ENCODE measurements at places on chromosomes 4 and X.
A peak's percentile ranks its signal among the peaks of the same experiment; 100 is the strongest.

GRCh38 chrX:71269801-71270395, 13.5 kb upstream of the NONO start:
- H3K4me3 ChIP-seq, result no peak overlapping the region
- no peaks in the 10 kb centered on the region for H3K27me3 ChIP-seq
- no peaks in the 10 kb centered on the region for H3K4me1 ChIP-seq
- DNase-seq, result no peak
- no peaks in the 10 kb centered on the region for H3K36me3 ChIP-seq

- peak within 1 kb of the TSS; percentile 11 for H3K4me3 ChIP-seq
- no peaks in the 10 kb centered on the region for H3K36me3 ChIP-seq
- no peaks in the 10 kb centered on the region for H3K27me3 ChIP-seq
- peak; percentile 79 for DNase-seq
- H3K4me1 ChIP-seq, result peaks cover 23% of the 10 kb centered on the region
- no peak within 1 kb of the TSS for H3K27ac ChIP-seq
These were observed at the start of gene TLR6 for GRCh38 chr4:38856524-38857337. Gene TLR6 (minus strand): TSS chr4:38856817. CDS start chr4:38829473, 27,344 bp downstream.

- no peak overlapping the region for H3K4me3 ChIP-seq
- H3K4me1 ChIP-seq, result no peaks in the 10 kb centered on the region
These were observed 25.7 kb downstream of the SLC9B2 start for GRCh38 chr4:103050736-103051436.

DNA sequence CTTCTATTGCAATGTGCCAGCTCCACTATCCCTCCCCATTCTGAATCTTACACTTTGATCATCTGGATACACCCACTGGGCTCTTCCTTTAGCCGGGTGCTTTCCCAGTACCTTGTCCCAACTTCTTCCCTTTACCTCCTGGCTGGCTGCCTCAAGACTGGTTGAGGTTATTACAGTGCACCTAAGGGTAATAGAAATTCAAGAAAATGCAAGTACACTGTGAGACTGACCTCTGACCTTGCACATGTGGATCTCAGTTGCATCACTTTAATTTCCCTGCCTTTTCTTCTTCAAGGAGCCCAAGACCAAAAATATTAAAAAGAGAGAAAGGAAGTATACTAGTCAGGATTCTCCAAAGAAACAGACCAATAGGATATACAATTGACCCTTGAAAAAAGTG, 53.9 kb upstream of the NOCT start:
- no peak for DNase-seq
- H3K4me3 ChIP-seq, result no peak overlapping the region
- no peaks in the 10 kb centered on the region for H3K4me1 ChIP-seq
- H3K27ac ChIP-seq, result no peak overlapping the region
- H3K36me3 ChIP-seq, result no peaks in the 10 kb centered on the region
- H3K27me3 ChIP-seq, result no peaks in the 10 kb centered on the region

DNA sequence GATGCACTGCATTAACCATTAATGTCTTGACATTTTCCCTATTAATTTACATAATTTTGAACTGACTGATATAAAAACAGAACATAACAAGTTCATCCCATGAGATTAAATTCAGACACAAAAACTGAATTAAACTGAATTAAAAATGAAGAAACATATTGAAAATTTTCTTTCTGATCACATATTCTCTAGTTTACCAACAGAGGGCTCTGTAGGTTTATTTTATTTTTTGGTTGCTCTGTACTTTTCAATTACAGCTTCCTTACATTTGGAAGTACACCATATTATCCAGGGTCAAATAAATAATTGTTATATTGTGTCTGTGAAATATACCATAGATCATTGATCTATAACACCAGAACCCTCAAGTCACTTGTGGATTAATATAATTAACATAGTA, 27.3 kb upstream of the CT83 start:
- no peaks in the 10 kb centered on the region for H3K27me3 ChIP-seq
- DNase-seq, result no peak
- no peak overlapping the region for H3K27ac ChIP-seq
- no peaks in the 10 kb centered on the region for H3K36me3 ChIP-seq

DNA sequence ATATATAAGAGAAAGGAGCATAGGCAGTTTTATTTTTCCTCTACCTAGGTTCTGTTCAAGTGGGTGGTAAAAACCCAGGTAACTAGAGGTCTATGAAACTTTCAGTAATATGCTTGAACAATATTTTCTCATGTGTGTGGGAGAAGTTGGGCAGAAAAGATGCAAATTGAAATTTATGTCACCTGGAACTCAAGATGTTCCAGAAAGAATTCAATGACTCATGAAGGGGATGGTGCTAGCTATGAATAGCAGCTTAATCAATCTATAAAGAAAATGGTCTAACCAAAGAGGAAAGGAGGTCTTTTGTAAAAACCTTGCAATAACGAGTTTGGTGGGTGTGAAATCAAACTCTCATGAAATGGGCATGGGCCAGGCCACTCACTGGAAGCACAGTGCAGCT, 263.8 kb downstream of the INPP4B start:
- no peak for DNase-seq
- no peaks in the 10 kb centered on the region for H3K36me3 ChIP-seq
- no peak overlapping the region for H3K4me3 ChIP-seq
- H3K27me3 ChIP-seq, result no peaks in the 10 kb centered on the region

DNA sequence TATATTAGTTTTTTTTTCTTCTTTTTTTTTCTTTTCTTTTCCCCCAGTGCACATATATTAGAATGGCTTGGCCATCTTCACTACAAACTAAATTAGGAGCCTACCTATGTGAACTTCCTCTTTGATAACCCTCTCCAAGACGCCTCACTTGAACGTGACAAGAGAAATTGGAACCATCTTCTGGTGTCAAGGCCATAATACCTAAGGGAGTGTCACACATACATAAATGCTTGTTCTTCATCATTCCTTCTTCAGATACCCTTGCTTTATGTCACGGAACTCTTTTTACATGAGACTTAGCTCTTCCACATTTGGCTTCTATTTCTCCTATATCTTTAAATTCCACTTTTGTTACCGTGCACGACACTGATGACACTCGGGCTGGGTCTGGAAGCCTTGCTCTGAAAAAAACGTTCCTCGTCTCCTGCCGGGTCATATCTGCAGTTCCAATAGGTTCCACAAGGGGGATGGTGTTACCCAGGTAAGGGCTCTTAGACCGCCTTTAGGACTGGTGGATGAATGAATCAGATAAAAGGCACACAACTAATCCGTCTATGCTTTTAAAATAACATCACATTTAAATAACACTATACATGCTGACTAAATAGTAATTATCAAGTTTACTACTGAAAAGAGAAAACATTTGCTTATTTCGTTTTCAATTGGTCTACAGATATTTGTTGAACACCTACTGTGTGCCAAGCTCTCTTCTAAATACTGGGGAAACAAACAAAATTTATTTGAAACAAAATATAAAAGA, 19.9 kb downstream of the DGAT2L6 start:
- H3K4me1 ChIP-seq, result no peaks in the 10 kb centered on the region
- H3K27me3 ChIP-seq, result no peaks in the 10 kb centered on the region
- no peak overlapping the region for H3K4me3 ChIP-seq
- DNase-seq, result peak; percentile 70

GRCh38 chr4:106868381-106869035, 167.6 kb downstream of the DKK2 start:
- no peaks in the 10 kb centered on the region for H3K27me3 ChIP-seq
- no peak for DNase-seq
- H3K4me3 ChIP-seq, result no peak overlapping the region
- H3K4me1 ChIP-seq, result no peaks in the 10 kb centered on the region
- H3K36me3 ChIP-seq, result no peaks in the 10 kb centered on the region
- H3K27ac ChIP-seq, result no peak overlapping the region

GRCh38 chr4:140893939-140894338, 137.8 kb upstream of the TBC1D9 start:
- H3K4me1 ChIP-seq, result no peaks in the 10 kb centered on the region
- no peak for DNase-seq
- no peak overlapping the region for H3K27ac ChIP-seq
- H3K4me3 ChIP-seq, result no peak overlapping the region
- no peaks in the 10 kb centered on the region for H3K27me3 ChIP-seq
- H3K36me3 ChIP-seq, result no peaks in the 10 kb centered on the region

GRCh38 chr4:138235419-138235952, 6.7 kb downstream of the SLC7A11 start:
- H3K4me1 ChIP-seq, result no peaks in the 10 kb centered on the region
- H3K27ac ChIP-seq, result no peak overlapping the region

GRCh38 chr4:38775326-38775725, 7.5 kb downstream of the TLR10 start:
- no peak overlapping the region for H3K27ac ChIP-seq
- H3K36me3 ChIP-seq, result no peaks in the 10 kb centered on the region
- H3K27me3 ChIP-seq, result peaks cover 4% of the 10 kb centered on the region

GRCh38 chrX:40385682-40386081, 195.1 kb upstream of the ATP6AP2 start:
- H3K36me3 ChIP-seq, result no peaks in the 10 kb centered on the region
- H3K27me3 ChIP-seq, result no peaks in the 10 kb centered on the region
- DNase-seq, result no peak
- no peak overlapping the region for H3K27ac ChIP-seq
- H3K4me1 ChIP-seq, result no peaks in the 10 kb centered on the region

DNA sequence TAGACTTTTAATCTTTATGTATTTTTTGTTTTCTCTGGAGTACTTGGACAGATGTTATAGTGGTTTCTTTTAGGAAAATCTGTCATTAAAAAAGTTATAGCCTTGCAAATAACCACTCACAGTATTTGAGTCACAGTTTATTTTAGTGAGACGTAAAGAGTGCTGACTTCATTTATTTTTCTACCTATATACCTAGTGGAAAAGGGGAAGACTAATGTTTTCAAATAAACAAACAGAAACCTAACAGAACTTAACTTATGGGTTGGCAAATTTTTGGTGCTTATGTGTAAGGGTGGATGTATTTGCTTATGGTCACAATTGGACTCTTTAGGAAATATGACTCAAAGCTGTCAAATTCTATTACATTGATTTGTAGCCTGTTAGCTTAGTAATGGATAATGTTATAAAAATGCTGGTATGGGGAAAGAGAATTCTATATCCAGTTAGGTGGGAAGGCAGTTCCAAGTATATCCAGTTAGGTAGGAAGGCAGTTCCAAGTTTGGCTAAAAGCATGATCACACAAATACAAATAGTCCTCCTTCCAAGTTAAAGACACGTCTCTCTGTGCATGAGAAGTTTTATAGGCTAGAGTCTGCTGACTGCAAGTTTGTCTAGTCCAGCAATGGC, 61.9 kb downstream of the SLC9A6 start:
- no peak for DNase-seq
- H3K27ac ChIP-seq, result no peak overlapping the region
- no peaks in the 10 kb centered on the region for H3K36me3 ChIP-seq
- no peak overlapping the region for H3K4me3 ChIP-seq
- H3K27me3 ChIP-seq, result no peaks in the 10 kb centered on the region

- no peak for DNase-seq
- H3K4me1 ChIP-seq, result peaks cover 6% of the 10 kb centered on the region
- H3K4me3 ChIP-seq, result no peak overlapping the region
- no peaks in the 10 kb centered on the region for H3K27me3 ChIP-seq
These were observed 78.3 kb downstream of the CT47B1 start for GRCh38 chrX:120797188-120797851.

GRCh38 chr4:77089866-77090265, 14.1 kb upstream of the CCNI start:
- DNase-seq, result no peak
- no peaks in the 10 kb centered on the region for H3K4me1 ChIP-seq
- H3K27me3 ChIP-seq, result no peaks in the 10 kb centered on the region
- H3K36me3 ChIP-seq, result no peaks in the 10 kb centered on the region
- H3K27ac ChIP-seq, result no peak overlapping the region

- H3K27me3 ChIP-seq, result no peaks in the 10 kb centered on the region
- no peak overlapping the region for H3K27ac ChIP-seq
- no peak for DNase-seq
- H3K4me1 ChIP-seq, result no peaks in the 10 kb centered on the region
- H3K36me3 ChIP-seq, result no peaks in the 10 kb centered on the region
These were observed 177.5 kb downstream of the AASDH start for GRCh38 chr4:56209767-56210166.

- DNase-seq, result no peak
- H3K27ac ChIP-seq, result no peak overlapping the region
- no peaks in the 10 kb centered on the region for H3K36me3 ChIP-seq
- no peaks in the 10 kb centered on the region for H3K4me1 ChIP-seq
These were observed 22.0 kb downstream of the OTC start for GRCh38 chrX:38374431-38374830.

GRCh38 chrX:107715331-107716117, 60.1 kb downstream of the TSC22D3 start:
- peak; percentile 49 for DNase-seq
- no peaks in the 10 kb centered on the region for H3K27me3 ChIP-seq
- H3K36me3 ChIP-seq, result peaks cover 24% of the 10 kb centered on the region
- H3K4me1 ChIP-seq, result peaks cover 59% of the 10 kb centered on the region

- DNase-seq, result no peak
- no peak overlapping the region for H3K4me3 ChIP-seq
These were observed 34.4 kb downstream of the VEGFC start for GRCh38 chr4:176758323-176758722.

DNA sequence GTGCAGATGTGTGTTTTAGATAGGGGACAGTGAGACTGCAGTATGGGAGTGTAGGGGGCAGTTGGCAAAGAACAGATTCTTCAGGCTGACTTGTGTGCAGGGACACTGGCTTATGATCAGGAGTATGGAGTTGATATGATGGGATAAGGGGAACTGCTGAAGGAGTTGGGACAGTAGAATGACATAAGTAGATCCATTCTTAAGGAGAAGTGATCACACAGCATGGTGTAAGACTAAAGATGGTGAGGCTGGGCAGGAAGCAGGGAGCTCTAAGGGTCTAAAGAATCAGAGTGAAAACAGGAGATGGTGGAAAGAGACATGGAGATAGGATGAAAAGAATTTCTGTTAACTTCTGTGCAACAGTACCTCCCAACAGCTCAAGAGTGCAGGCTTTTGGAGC, 70.7 kb downstream of the REELD1 start:
- no peak for DNase-seq
- H3K4me3 ChIP-seq, result no peak overlapping the region
- no peaks in the 10 kb centered on the region for H3K4me1 ChIP-seq
- H3K36me3 ChIP-seq, result no peaks in the 10 kb centered on the region
- no peaks in the 10 kb centered on the region for H3K27me3 ChIP-seq
- H3K27ac ChIP-seq, result no peak overlapping the region

DNA sequence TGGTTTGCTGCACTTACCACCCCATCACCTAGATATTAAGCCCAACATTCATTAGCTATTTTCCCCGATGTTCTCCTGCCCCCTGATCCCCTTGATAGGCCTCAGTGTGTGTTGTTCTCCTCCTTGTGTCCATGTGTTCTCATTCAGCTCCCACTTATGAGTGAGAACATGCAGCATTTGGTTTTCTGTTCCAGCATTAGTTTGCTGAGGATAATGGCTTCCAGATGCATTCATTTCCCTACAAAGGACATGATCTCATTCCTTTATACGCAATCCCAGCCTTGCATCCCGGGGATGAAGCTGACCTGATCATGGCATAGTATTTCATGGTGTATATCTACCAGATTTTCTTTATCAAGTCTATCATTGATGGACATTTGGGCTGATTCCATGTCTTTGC, 99.0 kb upstream of the DCAF12L2 start:
- H3K27ac ChIP-seq, result no peak overlapping the region
- H3K36me3 ChIP-seq, result no peaks in the 10 kb centered on the region
- no peaks in the 10 kb centered on the region for H3K27me3 ChIP-seq
- no peaks in the 10 kb centered on the region for H3K4me1 ChIP-seq

GRCh38 chrX:148298737-148299136, 201.7 kb upstream of the AFF2 start:
- no peaks in the 10 kb centered on the region for H3K27me3 ChIP-seq
- DNase-seq, result no peak
- no peaks in the 10 kb centered on the region for H3K4me1 ChIP-seq
- no peaks in the 10 kb centered on the region for H3K36me3 ChIP-seq

- DNase-seq, result no peak
- H3K4me1 ChIP-seq, result peaks cover 12% of the 10 kb centered on the region
- no peaks in the 10 kb centered on the region for H3K36me3 ChIP-seq
- no peaks in the 10 kb centered on the region for H3K27me3 ChIP-seq
These were observed 28.6 kb downstream of the ANAPC10 start for GRCh38 chr4:145069361-145069760.
